ENCODE measurements at places on chromosomes 2 and 18.

DNA sequence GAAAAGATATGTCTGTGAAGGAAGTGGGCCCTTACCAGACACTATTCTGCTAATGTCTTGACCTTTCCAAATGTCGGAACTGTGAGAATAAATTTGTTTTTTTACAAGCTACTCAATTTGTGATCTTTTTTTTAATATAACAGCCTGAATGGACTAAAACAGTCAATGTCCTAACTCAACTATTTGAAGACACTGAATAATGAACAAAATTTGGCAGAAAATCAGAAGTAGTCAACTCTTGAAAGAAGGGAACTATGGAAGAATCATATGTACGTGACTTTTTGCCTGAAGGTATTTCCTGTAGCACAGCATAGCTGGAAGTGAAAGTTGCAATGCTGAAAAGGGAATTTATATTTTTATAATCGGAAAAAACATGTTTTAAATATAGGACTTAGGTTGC lies 351.8 kb upstream of the TFPI start:
- DNase-seq = no peak

DNA sequence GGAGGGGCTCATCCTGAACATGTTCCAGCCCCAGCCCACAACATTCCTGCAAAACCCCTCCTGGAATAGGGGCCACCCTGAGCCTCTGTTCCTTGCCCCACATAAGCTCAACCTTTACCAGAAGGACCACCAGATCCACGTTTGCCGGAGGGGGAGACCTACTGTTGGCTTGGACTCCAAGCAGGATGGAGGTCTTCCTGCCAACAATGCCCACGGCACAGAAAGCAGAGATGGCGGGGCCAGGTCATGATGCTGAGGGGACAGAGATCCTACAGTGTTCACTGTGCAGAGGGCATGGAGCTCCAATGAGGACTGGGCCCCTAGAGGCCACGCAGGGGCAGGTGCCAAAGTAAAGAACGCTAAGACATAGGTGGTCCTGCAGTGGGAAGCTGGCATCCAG lies 98.5 kb upstream of the RAB6C start:
- DNase-seq = no peak

DNA sequence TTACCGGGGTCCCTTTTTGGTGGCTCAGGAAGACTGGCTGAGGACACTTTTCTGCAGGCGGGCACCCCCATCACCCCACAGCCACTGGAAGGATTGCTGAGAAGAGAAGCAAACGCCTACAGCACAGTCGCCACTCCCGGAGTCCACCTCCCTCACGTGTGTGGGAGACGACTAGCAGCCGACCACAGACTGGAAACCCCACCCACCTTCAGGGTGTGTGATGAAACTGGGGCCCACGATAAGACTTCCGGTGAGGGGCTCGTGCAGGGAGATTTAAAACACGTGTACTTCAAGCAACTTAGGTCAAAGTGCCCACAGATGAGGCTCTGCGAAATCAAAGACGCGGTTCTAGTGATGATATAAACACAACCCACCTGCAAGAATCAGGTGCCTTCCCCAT lies 26.3 kb downstream of the MBP start:
- no peak for DNase-seq

GRCh38 chr2:20623241-20623640 lies 27.7 kb downstream of the HS1BP3 start:
- no peak for DNase-seq

GRCh38 chr2:214989187-214989586 lies 149.2 kb downstream of the ABCA12 start:
- DNase-seq = no peak

- no peak for DNase-seq
These were observed 31.0 kb downstream of the EDAR start for GRCh38 chr2:108958002-108958401.

DNA sequence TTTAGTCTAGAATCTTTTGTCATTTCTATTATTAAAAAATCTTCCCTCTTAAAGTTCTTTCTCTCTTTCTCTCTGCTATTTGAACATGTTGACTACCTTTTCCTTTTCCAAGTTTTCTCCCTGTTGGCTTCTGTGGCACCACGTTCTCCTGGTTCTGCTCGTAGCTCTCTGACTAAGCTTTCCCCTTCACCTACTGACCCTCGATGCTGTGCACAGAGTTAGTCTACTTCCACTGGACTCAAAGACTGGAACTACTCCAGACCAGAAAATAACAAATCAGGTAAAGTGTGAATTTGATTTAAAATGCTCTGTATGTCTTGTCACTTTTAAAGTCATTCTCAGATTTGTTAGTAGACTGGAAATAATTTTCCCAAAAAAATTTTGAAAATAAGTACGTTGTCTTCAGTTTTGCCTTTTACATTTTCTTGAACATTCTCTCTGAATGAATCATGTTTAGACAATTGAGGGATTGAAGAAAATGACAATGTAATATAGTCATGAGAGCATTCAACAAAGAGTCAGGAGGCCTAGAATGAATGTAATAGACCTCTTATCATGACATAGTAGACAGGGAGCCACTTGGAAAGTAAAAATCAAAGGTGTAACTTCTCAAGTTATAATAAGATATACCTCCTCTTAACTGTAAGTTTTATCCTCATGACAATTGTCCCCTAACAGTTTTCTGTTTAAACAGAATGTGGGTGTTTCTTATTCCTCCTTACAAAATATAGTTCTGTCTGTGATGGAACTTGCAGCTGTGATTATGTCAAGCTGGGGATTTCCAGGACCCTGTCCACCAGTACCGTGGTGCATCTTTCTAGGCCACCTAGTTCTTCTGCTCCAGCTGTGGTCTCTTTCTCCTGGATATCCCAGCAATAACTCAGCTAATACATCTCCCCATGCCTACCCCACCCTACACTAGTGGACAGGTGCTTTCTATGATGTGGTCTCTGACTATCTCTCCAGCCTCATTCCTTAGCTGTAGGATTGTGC lies 25.5 kb downstream of the ITPRID2 start:
- DNase-seq = no peak

GRCh38 chr18:8279346-8279745 lies 329.9 kb upstream of the RAB12 start:
- no peak for DNase-seq

DNA sequence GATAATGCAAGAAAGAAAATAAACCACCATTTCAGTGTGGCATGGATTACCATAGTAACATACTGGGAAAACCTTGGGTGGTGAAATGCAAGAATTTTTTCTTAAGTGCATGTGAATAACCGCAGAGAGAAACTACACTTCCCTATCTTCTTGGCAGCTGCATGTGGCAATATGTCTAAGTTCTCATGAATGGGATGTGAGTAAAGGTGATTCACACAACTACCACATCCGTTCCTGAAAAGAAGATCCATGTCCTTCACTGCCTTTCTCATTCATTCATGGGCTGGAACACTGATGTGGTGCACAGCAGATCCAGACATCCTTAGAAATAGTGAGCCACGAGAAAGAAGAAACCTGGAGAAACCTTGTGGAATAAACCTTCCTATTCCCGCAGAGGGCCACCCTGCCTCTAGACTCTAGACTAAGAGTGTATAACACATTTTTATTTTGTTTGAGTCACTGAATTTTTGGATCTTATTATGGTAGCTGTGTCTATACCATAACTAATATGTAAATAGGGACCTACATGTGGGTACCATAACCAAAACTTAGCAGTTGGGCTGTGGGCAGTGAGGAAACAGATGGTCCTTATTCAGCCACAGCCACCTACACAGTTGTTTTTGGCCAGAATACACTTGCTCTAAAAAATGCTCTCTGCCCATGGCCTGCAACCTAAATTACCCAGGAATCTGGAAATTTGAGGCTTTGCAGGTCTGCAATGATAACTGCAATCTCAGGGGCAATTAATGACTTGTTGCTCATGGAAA lies 573.3 kb downstream of the LRP1B start:
- DNase-seq = no peak

GRCh38 chr2:52473526-52473925 lies 1294.1 kb upstream of the CHAC2 start:
- DNase-seq = no peak

GRCh38 chr2:55231546-55232083 lies 478 bp downstream of the CLHC1 start:
- peak; percentile 32 for DNase-seq

DNA sequence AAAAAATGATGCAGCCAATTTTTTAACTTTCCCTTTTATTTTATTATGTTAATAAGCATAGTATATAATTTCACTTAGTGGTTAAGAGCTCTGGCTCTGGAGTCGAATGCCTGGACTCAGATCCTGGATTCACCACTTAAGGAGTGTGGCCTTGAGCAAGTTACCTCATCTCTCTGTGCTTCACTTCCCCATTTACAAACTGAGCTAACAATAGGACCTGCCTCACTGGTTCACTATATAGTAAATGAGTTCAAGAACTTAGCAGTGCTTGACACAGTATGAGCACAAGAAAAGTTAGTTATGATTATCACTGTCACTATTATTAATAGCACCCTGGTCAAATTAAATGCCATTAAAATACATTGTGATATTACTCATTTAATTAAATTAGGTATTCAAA lies 30.6 kb downstream of the SCN3A start:
- DNase-seq = no peak

All from D341Med (cell line).